ENCODE measurements at places on chromosomes 13 and 19. TPM values are rescaled to one million over a fixed set of nuclear protein-coding genes. Genes with fewer than 3 reads are reported as not detected.

The KLK13 gene
- not detected for total RNA-seq

The ANKRD24 gene
- 0.23 TPM for total RNA-seq

The TMC4 gene
- 1.1 TPM for total RNA-seq

The ZNF540 gene
- not detected for total RNA-seq

All from A549 treated with DMSO at 1 μM for 4 hours (cell line).